A549 treated with Mapracorat at 1 μM for 4 hours (cell line): ENCODE measurements at places on chromosomes 3 and 15. TPM values are rescaled to one million over a fixed set of nuclear protein-coding genes. Genes with fewer than 3 reads are reported as not detected.

The DNAJC19 gene
- 21.3 to 27.1 TPM (median 23.4 TPM) in 5 replicates for total RNA-seq

The MAGEL2 gene
- not detected in 5 replicates for total RNA-seq

The SYNPR gene
- not detected in 5 replicates for total RNA-seq

The SAXO2 gene
- 2.2 to 2.6 TPM (median 2.2 TPM) in 5 replicates for total RNA-seq

The GOLGA6B gene
- 0.10 TPM in 1 of 5 replicates, not detected in the others for total RNA-seq

The CFAP20DC gene
- 1.6 to 2.5 TPM (median 2.1 TPM) in 5 replicates for total RNA-seq

The SLC12A1 gene
- total RNA-seq, result not detected in 5 replicates

The USP19 gene
- total RNA-seq, result 17.2 to 23.8 TPM (median 23.3 TPM) in 5 replicates

The SLC6A6 gene
- total RNA-seq, result 76.0 to 96.5 TPM (median 89.5 TPM) in 5 replicates

The SLC9C1 gene
- total RNA-seq, result not detected in 5 replicates
